Foreskin keratinocyte (primary cell): ENCODE measurements at places on chromosomes 2 and 18. TPM values are rescaled to one million over a fixed set of nuclear protein-coding genes. Genes with fewer than 3 reads are reported as not detected.

Gene MAP3K19
- total RNA-seq = not detected in 2 replicates

Gene NCK2
- 46.0 and 66.3 TPM in 2 replicates for total RNA-seq

Gene OTX1
- 3.8 and 4.5 TPM in 2 replicates for total RNA-seq

Gene YIPF4
- total RNA-seq = 21.3 and 24.5 TPM in 2 replicates

Gene GDF7
- total RNA-seq = not detected in 2 replicates

Gene NHEJ1
- total RNA-seq = 12.4 and 13.8 TPM in 2 replicates

Gene CPLX4
- total RNA-seq = not detected in 2 replicates

Gene FAP
- 1.2 and 3.0 TPM in 2 replicates for total RNA-seq

Gene MBOAT2
- total RNA-seq = 76.3 and 106 TPM in 2 replicates

DNA sequence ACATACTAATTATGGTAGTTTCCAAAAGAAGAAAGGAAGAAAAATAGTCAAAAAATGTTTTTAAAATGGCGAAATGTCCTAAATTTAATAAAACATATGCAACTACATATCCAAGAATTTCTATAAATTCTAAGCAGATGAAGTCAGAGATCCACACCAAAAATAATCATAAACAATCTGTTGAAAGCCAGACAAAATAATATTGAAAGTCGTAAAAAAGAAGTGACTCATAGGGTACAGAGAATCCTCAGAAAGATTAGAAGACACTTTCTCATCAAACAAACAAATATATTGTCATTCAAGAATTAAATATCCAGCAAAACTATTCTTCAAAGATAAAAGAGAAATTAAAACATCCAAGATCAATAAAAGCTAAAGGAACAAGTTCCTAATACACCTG lies 281.4 kb upstream of the ZNF804A start:
- DNase-seq = no peak

DNA sequence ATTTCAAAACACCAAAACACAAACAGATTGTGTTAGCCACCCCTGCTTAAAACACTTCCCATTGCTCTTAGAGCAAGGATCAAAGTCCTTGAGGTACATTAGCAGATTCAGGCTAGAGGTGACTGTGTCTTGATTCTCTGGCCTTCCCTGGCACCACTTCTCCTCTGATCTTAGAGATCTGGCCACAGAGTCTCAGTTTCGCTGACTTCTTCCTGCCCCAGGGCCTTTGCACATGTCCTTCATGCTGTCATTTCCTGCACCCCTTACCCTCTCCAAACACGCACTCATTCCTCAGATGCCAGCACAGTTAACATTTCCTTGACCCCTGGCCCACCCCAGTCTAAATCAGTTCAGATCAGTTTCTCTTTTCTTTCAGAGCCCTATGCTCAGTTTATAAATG lies 16.9 kb downstream of the CXCR4 start:
- no peak for DNase-seq

- no peak for DNase-seq
Observed at GRCh38 chr2:231716666-231717280, 8.4 kb downstream of the PTMA start.

DNA sequence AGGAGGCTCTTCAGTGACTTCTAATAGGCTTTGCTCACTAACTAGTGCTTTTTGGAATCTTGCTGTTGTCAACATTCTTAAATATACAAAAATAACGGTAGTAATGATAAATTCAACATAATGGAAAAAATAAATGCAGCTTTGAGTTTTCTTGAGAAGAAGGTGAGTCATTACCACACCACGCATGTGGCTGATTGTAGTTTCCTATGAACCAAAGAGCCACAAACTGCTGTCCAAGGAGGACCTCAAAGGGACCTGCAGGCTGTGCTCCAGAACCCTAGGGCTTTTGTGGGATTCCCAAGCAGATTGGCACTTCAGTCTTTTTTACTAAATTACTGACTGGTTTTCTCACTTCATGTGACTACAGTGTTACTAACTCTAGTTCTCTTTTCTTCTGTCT lies 66.7 kb downstream of the TPGS2 start:
- no peak for DNase-seq

- DNase-seq = no peak
Observed at GRCh38 chr2:120626566-120626965, 109.1 kb upstream of the GLI2 start.

DNA sequence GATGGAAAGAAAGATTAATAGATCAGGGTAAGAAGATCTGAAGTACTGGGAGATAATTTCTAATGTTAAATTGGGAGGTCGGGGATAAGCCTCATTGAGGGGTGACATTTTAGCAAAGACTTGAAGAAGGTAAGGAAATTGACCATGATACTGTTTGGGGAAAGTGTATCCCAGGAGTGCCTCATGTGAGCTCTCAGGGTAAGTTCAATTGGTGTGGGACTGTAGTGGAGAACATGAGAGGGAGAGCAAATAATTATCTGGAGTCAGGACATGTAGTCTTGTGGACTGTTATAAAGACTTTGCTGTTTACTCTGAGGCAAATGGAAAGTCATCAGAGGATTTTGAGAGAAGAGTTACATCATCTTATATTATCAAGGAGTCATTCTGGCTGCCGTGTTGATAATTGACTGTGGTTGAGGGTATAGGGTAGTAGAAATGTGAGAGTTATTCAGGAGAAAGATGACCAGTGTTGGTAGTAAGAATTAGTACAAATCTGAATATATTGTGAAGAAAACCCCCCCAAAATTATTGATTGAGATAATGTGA lies 624.4 kb downstream of the ADCYAP1 start:
- DNase-seq = no peak

DNA sequence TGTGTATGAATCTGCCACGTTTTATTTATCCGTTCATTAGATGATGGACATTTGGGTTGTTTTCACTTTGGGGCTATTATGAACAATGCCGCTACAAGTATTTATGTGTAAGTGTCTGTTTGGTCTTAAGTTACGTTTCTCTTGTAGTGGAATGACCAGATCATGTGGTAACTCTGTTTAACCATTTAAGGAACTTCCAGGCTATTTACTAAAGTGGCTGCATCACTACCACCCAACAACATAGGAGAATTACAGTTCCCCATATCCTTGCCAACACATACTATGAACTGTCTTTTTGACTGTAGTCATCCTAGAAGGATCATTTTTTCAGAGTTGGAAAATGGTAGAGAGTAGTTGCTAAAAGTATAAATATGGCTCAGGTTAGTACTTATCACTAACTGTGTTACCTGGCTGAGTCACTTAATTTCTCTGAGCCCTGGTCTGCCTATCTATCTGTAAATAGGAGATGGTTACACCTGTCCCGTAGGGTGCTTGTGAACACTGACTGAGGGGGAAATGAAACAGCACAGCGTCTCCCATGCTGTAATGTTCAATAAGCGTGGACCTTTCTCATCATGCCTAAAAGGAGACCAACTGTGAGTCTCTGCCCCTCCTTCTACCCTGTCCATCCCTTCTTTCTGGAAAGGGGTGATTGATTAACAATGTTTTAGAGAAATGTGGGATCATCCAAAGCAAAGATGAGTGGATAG lies 103.1 kb downstream of the SH3RF3 start:
- no peak for DNase-seq

DNA sequence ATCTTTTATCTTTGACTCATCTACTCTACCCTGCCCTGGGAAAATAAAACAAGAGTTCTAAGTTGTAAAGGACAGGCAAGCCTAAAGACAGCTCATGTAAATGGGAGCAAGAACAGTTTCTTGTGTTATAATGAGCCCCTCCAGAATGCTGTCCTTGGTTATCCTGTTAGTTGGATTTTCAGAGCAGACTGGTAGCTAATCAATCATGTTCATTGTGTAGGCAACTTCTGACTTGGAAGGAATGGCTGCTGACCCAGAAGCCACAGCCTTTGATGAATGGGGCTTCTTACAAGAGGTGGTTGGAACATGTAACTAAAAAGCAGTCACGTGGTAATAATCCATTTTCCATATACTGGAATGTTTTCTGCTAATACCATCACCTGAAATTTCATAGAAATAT lies 254.2 kb downstream of the AGPS start:
- no peak for DNase-seq

DNA sequence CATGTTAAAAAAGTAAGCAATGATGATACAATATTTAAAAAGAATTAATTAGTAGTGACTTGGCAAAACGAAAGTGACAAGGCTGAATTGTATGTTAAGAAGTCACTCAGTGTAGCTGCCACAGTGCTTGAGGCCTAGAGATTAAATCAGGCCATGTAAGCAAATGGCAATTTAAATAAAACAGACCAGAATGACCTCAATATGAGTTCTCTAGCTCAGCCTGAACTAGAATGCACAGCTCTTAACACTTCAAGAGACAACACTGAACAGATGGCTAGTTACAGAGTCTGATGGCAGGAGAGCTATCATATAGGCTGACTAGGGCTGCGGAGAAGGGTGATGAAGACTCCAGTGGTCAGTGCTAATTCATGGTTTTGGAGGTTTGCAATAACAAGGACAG lies 117.9 kb upstream of the ZBTB14 start:
- no peak for DNase-seq

DNA sequence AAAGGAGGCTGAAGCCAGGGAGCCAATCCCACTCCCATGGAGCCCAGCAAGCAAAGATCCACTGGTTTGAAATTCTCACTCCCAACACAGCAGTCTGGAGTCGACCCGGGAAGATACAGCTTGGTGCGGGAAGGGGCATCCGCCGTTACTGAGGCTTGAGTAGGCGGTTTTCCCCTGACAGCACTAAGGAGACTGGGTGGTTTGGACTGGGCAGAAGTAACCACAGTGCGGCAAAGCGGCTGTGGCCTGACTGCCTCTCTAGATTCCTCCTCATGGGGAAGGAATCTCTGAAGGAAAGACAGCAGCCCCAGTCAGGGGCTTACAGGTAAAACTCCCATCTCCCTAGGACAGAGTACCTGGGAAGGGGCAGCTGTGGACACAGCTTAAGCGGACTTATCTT lies 261.6 kb upstream of the KYNU start:
- no peak for DNase-seq

DNA sequence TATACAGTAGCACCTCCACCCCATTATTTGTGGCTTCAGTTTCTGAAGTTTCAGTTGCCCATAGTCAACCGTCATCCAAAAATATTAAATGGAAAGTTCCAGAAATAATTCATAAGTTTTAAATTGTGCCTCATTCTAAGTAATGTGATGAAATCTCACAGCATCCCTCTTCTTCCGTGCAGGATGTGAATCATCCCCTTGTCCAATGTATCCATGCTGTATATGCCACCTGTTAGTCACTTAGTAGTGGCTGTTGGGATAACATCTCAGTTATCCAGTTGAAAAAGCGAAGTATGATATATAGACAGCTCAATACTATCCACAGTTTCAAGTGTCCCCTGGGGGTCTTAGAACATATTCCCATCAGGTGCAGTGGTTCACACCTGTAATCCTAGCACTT lies 119.1 kb upstream of the OTX1 start:
- DNase-seq = no peak

DNA sequence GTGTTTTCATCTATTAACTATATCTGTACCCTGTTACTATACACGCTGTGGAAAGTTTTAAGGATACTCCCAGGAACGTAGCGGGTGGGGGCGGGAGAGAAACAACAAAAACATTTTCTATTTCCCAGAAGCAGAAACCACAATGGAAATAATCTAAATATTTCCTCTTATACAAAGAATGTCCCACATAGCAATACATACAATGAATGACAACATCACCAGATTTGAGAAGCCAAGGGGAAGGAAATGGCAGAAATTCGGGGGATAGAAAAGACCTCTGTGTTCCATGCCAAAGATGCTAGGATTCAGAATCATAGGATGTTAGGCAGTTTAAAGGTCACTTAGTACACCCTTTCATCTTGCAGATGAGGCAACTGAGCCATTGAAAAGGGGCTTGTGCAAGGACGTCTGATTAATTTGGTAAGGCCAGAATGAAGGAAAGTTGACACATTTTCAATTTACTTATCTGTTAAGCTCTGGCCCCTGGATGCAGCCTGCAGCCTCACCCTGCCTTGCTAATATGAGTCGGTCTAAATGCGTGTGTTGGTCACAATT lies 41.1 kb upstream of the SCYGR1 start:
- no peak for DNase-seq

GRCh38 chr2:176105730-176106580 lies 1.1 kb upstream of the HOXD11 start:
- DNase-seq = no peak

DNA sequence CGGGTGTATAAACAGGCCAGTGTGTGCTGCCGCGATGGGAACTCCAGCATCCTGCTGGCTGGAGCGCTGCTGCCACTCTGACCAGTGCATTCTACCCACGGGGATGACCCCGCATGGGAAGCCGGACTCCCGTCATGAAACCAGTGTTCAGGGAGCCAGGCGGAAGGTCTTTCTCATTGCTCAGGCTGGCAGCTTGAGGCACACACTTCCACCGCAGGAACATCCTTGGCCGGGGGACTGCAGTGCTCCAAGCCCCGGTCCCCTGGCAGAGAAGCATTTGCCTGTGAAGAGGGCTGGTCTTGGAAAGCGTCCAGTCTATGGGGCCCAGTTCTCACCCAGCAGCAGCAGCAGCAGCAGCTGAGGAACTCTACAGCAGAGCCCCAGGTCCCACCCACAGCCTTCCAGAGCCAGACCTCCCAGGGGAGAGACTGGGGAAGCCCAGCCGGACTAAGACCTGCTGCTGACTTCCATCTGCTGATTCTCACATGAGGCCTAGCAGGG lies 235.9 kb downstream of the KLHL29 start:
- DNase-seq = no peak

- DNase-seq = no peak
Observed at GRCh38 chr2:9060819-9061218, 57.3 kb upstream of the MBOAT2 start.

- DNase-seq = no peak
Observed at GRCh38 chr2:195672674-195673073, 15.6 kb downstream of the SLC39A10 start.

GRCh38 chr2:169034256-169034655 lies 3.1 kb upstream of the ABCB11 start:
- DNase-seq = no peak

- DNase-seq = no peak
Observed at GRCh38 chr18:28208712-28209265, 31.9 kb upstream of the CDH2 start.

DNA sequence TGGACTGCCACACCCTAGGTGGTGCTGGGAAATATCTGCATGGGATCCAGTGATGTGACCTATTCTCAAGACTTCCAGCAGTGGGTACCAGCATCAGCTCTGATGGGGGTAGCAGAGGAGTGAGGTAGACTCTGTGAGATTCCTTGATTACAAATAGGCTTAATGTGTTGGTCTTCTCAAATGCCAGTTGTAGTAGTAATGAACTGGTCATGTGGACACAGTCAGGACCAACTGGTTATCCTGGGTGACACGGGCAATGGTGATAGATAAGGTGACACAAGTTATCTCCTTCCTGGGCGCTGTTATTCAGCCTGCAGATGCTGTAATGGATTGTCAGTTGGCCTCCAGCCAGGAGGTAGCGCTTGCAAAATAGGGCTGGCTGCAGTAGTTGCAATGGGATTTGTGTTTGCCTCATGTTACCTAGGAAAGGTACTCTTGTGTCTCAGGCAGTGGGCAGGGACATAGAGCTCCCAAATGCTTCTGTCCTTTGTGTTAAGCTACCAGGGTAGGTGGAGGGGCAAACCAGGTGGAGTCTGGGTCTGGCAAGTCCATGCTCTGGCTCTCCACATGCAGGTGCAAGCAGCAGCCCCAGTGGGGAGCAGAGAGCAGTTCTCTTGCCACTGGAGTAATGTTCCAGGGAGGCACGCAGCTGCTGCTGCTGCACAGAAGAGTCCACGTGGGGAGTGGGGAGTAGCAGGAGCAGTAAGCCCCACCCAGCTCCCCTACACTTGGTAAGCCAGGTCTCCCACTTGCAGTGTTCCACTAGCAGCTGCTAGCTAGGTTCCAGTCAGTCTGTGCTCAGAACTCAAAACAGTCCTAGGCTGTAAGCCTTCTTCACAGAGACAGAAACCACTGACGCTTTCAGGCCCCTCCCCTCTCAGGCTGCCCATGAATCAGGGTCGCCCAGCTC lies 505.4 kb upstream of the DDX18 start:
- no peak for DNase-seq
